ENCODE measurements at places on chromosomes 6 and 20.

GRCh38 chr6:155351273-155352129 is 37.2 kb upstream of the TFB1M start:
- no peak for DNase-seq

- DNase-seq, result no peak
Measured at GRCh38 chr6:579339-579738, 77.6 kb downstream of the HUS1B start.

DNA sequence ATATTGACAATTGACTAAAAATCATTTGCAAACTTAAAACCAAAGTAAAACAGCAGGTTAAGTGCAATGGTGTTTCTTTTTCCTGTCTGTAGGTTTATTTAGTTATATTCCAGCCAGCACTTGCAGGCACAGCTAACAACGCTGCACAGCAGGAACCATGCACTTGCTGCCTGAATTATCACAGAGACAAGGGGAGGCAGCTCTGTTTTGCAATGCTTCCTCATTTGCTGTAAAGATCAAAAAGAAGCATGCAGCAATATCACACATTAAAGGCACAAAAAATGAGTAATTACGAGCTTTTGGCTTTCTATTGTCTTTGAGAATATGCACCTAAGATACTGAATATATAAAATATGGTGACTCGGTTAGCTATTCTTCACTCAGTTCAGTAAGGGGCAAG is 241.9 kb downstream of the EPHA7 start:
- no peak for DNase-seq

DNA sequence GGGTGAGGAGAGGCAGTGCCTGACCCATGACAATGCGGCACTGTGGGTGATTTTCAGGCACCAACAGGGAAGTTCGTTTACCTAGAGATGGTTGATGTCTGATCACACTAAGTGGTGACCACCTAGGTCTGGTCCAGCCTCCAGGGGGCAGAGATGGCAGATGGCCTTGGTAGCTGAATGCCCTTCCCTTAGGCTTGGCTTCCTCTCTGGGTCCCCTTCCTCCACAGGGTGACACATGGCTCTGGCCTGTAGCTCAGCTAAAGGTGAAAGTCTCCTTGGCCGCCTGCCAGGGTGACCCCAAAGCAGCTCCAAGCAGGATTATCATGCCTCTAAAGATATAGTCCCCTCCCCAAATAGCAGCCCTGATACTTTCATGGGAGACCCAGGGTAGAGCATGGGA is 6.4 kb downstream of the GDAP1L1 start:
- DNase-seq, result no peak

DNA sequence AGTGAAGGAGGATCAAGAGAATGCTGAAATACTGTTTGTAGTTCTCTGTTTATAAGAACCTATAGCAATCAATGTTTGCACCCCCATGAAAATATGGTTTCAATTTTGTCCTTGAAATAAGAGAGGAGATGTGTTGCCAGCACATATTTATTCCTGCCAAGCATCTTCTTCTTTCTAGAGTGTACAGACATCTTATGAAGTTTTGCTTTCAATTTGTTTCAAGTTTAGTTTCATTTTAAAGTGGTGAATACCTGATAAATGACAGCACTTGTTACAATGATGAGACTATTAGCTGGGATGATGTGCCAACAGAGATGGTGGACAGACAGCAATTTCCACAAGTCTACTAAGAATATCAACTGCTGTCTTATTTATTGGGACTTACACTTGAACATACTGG is 39.2 kb upstream of the CENPW start:
- DNase-seq, result no peak

DNA sequence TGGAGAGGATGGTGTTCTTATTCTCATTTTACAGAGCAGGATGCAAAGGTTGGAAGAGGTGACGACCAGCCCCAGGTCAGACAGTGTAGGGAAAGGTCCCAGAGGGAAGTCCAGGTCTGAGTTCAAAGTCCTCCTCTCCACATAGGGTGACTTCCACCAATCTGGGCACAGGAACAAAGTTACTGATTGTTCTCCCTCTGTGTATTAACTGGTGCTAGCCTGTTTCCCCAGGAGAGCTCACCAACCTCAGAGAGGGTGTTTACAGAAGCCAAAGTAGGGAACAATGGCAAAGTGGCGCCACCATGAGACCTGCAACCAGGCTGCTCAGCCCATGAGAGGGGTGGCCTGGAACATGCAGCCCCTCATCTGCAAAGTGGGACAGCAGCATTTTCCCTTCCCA is 16.8 kb upstream of the SIRPB1 start:
- DNase-seq, result no peak

DNA sequence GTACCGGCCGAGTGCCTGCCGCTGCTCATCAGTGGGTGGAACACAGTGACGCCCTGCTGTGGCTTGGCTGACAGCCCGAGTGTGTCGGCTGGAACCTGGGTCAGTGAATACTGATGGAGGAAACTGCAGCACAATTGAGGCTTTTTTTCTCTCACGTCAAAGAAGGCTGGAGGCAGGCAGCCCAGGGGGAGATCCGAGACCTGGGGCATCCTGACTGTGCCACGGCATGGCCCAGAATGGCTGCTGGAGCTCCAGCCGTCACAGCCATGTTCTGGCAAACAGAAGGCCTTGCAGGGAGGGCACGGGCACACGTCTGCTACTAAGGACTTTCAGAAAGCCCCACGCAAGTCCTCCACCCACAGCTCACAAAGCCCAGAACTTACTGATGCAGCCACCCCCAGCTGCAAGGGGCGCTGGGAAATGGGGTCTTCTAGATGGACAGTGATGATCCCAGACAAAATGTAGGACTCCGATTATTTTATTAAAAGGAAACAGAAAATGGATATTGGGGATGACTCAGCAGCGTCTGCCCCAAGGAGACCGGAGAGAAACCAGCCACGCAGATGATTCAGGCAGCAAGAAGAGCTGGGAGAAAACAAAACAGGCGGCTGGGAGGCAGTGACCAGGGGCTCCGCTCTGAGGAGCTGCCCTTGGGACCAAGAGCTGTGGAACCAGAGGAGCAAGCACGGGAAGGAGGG is 140.0 kb downstream of the TAF4 start:
- no peak for DNase-seq

GRCh38 chr6:136547336-136547735 is 2.9 kb downstream of the MAP7 start:
- no peak for DNase-seq

DNA sequence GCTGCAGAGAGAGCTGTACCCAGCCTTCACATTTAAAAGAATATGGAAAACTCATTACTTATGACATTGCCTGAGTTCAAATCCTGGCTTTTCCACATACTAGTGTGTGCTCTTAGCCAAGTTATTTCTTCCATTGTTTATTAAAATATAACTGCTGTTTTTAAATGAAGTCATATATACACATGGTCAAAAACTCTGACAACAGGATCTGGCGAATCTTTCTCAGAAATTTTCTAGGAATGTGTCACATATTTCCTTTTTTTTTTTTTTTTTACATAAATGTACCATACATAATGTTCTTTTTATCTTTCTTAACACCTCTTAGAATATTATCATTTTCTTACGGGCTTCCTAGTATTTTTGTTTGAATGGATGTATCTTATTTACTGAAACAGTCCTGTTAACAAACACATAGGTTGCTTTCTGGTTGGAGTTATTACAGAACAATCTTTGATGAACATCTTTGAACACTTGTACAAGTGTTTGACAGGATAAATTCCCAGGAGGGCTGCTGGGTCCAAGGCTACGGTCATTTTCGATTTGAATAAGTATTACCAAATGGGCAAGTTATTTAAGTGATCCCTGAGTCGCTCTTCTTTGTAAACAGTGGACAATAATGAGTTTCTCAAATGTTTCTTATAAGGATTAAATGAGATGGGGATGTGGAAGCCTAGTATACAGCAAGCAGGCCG is 1.6 kb upstream of the SNX9 start:
- DNase-seq, result no peak

DNA sequence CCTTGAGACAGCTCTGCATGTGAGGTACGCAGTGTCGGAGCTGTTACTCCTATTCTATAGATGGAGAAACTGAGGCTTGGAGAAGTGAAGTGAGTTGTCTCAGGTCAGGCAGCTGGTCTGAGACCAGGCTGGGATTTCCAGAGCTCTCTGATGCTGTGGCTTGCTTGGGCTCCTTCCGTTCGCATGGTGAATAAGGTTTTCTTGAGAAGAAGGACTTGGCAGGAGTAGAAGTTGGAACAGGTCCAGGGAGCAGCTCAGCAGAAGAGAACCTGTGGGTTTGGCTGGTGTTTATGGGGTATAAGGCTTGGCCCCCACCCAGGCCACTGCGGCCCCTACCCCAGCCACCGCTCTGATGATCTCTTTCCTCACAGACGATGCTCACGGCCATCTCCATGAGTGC is 7.4 kb downstream of the SLC12A5 start:
- no peak for DNase-seq

DNA sequence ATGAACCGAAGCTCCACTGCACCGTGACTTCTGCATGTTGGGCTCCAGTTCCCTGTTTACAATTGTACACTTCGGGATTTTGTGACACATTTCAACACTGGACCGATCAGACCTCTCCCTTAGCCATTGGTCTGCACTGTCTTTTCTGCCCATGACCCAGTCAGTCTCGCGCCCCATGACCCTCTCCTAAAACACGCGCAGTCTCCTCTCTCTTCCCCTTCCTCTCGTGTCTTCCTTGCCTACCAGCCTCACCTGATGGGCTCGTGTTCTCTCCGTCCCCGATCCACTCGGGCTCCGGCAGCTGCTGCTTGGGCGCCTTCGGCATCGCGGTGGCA is 535 bp upstream of the ABCF1 start:
- DNase-seq, result no peak

- DNase-seq, result no peak
Measured at GRCh38 chr20:50558483-50558925, 48.3 kb downstream of the PTPN1 start.

GRCh38 chr6:109834595-109835437 is 143.3 kb upstream of the GPR6 start:
- DNase-seq, result no peak

DNA sequence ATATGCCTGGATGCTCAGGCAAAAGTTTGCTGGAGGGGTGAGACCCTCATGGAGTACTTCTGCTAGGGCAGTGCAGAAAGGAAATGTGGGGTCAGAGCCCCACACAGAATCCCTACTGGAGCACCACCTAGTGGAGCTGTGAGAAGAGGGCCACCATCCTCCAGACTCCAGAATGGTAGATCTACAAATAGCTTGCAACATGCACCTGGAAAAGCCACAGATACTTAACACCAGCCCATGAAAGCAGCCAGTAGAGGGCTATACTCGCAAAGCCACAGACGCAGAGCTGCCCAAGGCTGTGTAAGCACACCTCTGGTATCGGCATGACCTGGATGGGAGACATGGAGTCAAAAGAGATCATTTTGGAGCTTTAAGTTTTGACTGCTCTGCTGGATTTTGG is 60.7 kb upstream of the GJE1 start:
- no peak for DNase-seq

- no peak for DNase-seq
Measured at GRCh38 chr20:22366631-22367030, 217.7 kb downstream of the FOXA2 start.

DNA sequence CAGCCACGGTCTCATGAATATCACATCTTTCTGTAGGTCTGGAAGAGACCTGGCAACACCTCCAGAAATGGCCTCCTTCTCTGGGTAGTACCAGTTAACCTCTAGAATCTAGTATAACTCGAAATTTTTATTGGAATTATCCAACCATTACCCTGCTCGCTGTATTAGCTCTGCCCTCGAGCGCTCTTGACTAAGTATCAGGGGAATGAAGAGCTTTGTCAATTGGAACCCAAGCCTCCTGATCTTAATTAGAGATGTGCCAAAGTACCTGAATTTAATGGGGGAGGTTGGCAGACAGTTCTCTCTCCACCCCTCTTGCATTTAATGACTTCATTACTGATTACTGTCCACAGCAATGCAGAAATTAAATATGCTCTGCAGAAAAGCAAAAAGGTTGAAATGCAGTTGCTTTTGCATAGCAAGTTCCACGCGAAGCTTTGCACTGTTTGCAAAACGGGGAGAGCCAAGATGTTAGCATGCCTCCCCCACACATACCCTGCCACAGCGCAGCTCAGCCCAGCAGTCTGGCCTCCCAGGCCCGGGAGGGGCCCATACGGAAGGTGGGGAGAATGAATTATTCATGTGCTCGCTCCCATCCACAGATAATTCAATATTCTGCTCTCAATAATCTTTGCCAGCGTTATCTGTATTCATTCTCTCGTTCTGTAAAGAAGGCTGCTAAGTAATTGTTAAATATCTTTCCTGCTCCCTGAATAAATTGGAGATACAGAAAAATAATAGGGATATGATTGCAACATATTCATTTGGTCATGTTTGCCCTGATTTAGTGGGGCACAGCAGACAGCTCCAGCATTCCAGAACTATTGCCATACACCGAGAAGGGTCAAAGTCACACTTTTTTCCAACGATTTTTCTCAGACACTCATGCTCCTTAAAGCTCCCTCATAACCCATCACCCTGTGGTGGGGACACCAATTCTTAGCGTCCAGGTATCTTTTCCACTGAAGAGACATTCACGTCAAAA is 305.8 kb downstream of the CDH26 start:
- DNase-seq, result no peak

GRCh38 chr20:8662433-8662954 is 406.4 kb upstream of the PLCB4 start:
- no peak for DNase-seq

DNA sequence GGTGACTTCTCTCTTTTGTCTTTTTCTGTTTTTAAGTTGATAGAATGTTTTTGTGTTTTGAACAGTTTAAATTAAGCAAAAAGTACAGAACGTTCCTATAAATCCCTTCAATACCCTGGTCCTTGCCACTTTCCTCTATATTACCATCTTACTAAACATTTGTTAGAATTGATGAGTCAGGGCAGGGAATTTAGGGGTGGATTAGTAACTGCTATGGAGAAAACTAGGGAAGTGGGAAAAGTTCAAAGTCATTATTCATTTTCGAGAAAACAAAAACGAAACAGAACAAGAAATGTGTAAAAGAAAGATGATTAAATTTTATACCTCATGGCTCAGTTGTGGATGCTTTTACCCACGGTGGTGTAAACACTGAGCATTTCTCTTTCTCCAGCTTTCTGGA is 240.4 kb upstream of the SULF2 start:
- DNase-seq, result no peak

DNA sequence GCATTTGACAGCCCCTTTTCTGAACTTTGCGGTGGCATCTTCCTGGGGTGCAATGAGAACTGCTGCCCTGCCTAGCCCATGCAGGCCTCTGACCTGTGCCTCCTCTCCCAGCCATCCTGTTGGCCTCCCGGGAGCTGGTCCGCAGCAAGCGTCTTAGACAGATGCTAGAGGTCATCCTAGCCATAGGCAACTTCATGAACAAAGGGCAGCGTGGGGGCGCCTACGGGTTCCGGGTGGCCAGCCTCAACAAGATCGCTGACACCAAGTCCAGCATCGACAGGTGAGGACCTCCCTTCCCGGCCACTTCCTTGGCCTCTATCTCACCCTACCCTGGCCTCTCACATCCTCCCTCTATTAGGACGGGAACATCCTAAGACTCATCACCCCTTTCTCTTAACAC is 37.6 kb downstream of the MOCS1 start:
- no peak for DNase-seq

GRCh38 chr6:55669028-55669427 is 90.0 kb upstream of the HMGCLL1 start:
- no peak for DNase-seq

DNA sequence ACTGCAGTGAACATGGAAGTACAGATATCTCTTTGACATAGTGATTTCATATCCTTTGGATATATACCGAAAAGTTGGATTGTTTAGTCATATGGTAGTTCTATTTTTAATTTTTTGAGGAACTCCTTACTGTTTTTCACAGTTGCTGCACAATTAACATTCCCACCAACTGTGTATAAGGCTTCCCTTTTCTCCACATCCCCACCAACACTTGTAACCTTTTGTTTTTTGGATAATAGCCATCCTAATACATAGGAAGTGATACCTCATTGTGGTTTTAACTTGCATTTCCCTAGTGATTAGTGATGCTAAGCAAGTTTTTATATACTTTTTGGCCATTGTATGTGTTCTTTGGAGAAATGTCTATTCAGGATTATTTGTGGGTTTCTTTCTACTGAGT is 45.1 kb upstream of the TENT5A start:
- no peak for DNase-seq
